Stimulated activated CD4-positive, alpha-beta T cell treated with anti-CD3 and anti-CD28 coated beads, Interleukin-2, amount 100 ng/mL, for 48 hours (primary cell): ENCODE measurements at places on chromosomes 5 and 9.

DNA sequence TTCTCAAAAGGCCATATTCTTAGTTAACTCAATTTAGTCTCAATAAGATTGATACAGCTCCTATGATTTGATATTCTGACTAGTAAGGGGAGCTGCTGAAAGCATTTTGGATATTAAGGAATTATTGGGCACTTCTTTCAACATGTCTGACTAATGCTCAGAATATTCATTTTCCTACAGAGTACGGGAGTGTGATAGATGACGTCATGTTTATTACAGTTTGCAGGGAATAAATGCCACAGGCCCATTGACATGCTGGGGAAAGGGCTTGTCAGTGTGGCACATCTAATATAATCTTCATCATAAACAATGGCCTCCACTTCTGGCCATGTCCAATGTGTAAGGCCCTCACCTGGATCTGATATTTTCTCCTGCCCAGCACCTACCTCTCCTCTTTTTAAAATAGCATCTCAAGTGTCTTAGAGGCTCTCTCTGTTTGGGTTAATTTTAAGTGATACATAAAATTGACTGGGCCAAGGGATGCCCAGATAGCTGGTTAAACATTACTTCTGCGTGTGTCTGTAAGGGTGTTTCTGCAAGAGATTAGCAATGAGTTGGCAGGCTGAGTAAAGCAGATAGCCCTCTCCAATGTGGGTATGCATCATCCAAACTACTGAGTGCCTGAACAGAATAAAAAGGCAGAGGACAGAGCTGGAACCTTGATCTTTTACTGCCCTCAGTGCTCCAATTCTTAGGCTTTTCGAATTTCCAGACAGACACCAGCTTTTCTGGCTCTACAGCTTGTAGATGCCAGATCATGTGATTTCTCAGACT lies 99.3 kb downstream of the SLC24A2 start:
- DNase-seq = no peak

DNA sequence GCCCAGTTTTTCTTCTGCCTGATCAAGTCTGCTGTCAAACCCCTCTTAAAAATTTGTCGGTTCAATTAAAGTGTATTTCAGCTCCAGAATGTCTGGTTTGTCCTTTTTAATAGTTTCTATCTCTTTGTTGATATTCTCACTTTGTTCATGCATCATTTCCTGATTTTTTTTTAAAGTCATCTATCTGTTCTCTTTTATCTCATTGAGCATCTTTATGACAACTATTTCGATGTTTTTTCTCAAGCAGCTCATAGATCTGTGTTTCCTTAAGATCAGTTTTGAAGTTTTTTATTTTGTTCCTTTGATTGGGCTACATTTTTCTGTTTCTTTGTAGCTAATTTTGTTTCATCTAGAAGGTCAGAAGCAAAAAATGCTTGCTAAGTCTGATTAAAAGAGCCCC lies 53.7 kb downstream of the FGD3 start:
- no peak for DNase-seq

- no peak for DNase-seq
Measured at GRCh38 chr9:85264695-85265094, 477.1 kb downstream of the AGTPBP1 start.

GRCh38 chr5:68329554-68330255 lies 114.1 kb downstream of the PIK3R1 start:
- no peak for DNase-seq

DNA sequence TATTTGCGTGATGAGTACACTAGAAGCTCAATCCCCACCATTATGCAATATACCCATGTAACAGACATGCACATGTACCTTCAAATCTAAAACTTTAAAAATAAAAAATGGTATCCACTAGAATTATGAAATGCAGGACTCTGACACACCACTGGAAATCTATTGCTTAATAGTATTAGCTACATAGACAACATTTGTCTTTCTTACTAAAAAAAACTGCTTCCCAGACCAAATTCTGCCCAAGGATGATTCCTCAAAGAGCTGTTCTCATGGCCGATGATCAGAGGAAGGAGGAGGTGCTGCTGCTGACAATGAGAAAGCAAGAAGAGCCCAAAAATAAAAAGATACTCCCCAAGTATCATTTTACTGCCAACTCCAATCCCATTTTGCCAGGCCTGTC lies 67.2 kb downstream of the TTC39B start:
- no peak for DNase-seq

- DNase-seq = no peak
Measured at GRCh38 chr9:131227112-131227958, 49.0 kb downstream of the FAM78A start.

DNA sequence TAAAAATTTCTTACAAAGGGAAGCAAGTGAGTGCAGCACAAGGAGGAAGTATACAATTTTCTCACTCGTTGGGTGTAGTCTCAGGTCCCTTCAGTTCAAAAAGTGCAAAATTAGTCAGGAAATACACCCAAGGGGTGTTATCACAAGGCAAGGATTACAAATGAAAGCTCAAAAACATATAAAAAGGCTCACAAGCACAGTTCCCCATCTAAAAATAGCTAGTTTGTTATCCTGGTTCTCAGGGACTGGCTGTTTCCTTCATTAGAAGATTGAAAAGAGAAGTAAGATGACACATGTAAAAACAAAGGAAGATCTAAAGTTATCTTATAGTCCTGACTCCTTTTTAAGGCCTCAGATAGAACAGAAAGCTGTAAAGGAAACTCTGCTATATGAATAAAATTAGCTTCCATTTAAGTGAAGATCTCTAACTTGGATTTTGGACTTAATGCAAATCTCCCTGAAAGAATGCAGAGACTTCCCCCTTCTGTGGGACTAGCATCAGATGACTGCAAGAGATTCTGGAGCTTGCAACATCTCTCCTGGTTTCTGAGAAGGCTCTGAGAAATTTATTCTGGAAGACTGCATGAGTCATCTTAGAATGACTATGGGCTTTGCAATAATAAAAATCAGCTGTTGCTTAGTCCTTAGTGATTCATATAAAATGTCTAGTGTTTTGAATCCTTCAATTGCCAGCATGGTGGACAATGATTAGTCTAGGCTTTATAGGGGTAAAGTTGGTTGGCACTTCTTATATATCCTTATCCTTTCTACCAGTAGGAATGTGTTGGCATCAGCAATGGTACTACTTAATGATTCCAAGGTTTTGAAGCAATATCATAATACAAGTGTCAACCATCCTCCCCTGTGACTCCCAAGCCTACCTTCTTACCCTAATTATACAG lies 25.4 kb downstream of the DAB2 start:
- no peak for DNase-seq

DNA sequence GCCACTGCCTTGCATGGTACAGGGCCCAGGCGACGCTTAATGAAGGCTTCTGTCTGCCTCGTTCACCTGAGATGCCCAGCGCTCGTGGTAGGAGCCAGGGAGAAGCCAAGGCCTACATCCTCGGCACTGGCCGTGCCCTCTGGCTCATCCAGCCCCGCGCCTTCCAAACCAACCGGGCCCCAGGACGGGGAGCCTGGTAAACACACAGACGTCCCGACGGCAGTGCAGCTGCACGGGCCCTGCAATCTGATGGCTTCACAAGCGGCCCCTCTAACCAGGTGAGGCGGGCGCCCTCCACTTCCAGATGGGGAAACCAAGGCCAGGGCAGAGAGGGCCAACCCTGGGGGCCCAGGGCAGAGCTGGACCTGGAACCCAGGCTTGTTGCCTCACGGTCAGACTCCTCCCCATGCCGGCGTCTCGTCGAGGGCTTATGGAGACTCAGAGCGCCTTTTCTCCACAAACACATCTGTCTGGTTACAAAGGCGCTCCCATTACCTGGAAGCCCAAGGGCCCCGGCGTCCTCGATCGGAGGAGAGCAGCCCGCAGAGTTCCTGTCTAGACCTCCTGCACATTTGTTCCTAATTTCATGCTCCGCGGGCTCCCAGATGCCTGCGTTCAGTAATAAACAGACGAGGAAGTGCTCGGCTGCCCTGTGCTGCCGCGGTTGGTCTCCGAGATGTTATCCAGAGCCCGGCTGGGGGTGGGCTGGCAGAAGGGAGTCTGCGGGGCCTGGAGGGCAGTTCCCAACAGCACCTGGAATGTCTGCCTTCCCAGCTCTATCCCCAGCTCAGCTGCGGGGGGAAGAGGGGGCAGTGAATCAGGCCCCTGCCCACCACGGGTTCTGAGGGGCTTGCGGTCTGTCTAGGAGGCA lies 23.5 kb downstream of the FAM163B start:
- no peak for DNase-seq

GRCh38 chr5:150615141-150615699 lies 25.2 kb upstream of the SYNPO start:
- no peak for DNase-seq

GRCh38 chr5:77356740-77357139 lies 135.4 kb downstream of the WDR41 start:
- peak; percentile 11 for DNase-seq

DNA sequence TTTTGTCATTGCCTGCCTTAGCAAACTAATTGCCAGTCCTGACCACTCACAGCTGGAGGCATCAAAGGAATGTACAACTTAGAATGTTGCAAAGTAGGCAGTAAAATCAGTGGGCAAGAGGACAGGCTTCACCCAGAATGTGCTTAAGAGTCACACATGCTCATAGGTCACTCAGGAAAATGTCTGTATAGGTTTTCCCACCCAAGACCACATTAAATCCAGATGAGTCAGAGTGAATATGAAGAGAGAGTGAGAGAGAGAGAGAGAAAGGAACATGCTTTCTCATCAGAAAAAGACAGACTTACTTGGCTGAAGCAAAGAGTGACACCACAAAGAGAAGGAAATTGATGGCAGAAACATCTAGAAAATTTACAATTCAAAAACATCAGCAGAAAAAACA lies 37.9 kb downstream of the PLEKHG4B start:
- no peak for DNase-seq

DNA sequence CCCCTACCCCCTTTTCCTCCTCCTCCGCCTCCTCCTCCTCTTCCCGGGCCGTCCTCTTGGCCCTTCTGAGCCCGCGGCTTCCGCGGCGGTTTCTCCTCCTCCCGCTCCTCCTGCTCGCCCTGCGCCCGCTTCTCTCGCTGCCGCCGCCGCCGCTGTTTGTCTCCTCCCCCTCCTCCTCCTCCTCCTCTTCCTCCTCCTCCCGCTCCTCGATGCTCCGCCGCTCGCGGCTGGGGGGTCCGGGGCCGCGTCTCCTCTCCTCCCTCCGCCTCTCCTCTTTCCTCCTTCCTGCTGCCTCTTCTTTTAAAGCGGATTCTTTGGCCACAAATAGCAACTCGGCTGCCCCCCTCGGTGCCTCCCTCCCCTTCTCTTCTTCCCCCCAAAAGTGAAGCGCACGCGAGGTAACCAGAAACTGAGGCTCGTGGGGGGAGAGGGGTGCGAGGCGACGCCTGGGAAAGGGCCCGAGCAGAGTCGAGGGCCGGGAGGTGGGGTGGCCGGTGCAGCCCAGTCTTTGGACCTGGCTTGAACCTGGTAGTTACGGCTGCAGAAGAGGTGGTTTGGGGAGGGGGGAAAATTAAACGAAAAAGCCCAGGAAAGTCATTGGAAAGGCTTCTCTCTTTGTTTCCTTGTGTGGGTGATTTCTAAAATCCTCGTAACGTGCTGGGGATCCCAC lies 1058.5 kb upstream of the DMAC1 start:
- DNase-seq = peak; percentile 1

DNA sequence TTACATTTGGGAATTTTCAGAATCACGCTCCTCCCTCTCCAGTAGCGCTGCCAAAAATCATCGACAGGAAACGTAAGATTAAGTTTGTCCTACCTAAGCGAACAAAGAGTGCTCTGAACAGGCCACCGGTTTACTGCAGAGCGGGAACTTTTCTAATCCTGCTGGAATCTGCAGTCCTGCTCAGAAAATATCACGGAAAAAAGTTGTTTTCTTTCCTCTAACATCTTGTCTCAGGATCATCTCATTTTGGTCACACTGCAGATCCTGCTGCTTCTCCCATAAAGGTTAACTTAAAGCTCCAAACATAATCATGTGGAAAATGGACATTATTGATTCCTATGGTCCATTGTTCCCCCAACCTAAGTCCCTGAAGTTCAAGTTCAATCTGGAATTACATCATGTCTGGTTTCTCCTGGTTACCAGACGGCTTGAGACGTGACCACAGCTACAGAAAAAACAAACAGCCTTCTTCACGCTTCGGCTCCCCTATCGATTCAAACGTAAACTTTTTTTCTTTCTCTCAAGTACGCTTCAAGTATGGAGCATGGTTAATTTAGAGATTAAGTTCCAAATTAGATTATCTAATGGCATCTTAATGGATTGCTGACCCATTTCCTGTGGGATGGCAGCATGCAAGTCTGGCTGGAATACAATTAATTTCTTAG lies 217.6 kb downstream of the NFIB start:
- DNase-seq = no peak

DNA sequence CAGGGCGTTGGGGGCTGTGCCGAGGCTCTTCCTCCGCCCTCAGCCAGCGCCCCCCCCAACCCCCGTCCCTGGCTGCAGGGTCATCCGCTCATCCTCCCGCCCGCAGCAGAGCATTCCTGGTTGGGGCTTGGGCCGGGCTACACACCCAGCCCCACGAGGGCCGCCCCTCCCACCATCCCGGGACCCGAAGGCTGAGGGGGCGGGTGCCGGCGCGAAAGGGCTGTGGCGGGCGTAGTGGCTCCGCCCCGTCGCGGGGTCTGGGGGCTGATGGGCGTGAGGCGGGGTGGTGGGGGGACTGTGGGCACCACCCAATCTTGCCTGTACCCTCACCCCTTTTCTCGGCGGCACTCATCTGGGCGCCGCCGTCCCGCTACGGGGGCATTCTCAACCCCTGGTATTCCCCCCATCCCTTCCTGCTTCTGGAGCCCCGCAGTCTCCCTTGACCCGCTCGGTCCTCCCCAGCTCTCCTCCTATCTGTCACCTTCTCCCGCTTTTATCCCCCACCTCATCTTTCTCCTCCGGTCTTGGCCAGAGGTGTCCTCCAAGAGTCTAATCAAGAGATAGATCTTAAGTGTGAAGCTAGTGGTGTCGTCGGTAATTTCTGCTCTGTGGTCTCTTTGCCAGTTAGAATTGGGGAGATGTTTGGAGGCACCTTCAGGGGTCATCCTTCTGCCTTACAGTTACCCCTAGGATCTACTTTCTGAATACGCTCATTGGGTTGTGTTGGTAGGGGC lies 1.6 kb downstream of the FER start:
- DNase-seq = peak; percentile 23

DNA sequence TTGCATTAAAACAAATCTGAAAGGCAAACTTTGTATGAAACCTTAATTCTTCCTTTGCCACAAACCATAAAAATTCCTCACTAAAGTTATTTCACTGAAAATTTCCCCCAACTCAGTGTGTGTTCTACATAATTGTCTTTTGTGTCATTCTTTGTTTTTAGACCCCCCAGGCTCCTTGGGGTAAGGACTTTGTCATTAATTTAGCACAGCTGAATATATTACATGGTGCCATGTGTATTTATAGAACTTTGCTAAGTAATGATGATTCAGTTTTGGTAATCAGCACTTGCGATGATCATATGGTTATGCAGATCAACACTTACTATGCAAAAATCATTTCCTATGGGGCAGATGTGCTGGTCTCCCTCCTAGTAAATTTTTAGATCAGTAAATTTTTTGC lies 712.1 kb upstream of the MEF2C start:
- DNase-seq = no peak
